ENCODE measurements at places on chromosomes 1 and 21.

- H3K27me3 ChIP-seq = no peaks in the 10 kb centered on the region
- no peaks in the 10 kb centered on the region for H3K4me1 ChIP-seq
- H3K27ac ChIP-seq = no peak overlapping the region
Observed at GRCh38 chr21:40187244-40187643, 320.0 kb downstream of the PCP4 start.

GRCh38 chr21:45405271-45405818, 380 bp downstream of the COL18A1 start:
- H3K27me3 ChIP-seq = no peaks in the 10 kb centered on the region
- H3K4me1 ChIP-seq = peaks cover 38% of the 10 kb centered on the region
- H3K4me3 ChIP-seq = peak overlapping the region; percentile 54

DNA sequence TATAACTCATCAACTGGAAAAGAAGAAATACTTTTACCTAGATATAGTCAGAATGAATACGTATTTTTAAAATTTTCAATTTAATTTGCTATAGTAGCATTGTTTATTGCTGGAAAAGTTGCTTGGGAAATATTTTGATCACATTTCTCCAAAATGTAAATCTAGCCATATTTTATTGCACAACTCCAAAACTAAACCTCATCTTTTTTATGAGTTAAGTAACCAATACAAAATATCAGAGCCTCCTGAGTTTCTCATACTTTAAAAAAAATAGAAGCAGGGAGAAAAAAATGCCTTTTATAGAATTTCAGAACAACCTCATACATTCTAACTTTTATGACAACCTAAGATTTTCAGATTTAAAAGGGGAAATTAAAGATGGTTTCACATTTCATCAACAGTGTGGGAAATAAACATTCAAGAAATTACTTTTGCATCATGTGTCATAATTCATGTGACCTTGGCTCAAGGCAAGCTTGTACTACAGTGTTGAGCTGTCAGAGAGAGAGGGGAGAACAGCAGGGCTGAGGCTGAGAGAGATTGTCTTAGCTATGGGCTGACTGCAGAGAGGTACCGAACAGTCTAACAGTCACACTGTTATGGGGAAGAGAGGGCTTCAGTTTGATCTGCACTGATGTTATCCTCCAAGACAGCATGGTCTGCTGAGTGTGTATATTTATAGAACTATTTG, 519.0 kb downstream of the LTN1 start:
- DNase-seq = no peak
- no peak overlapping the region for H3K4me3 ChIP-seq
- H3K27me3 ChIP-seq = no peaks in the 10 kb centered on the region
- no peak overlapping the region for H3K27ac ChIP-seq

DNA sequence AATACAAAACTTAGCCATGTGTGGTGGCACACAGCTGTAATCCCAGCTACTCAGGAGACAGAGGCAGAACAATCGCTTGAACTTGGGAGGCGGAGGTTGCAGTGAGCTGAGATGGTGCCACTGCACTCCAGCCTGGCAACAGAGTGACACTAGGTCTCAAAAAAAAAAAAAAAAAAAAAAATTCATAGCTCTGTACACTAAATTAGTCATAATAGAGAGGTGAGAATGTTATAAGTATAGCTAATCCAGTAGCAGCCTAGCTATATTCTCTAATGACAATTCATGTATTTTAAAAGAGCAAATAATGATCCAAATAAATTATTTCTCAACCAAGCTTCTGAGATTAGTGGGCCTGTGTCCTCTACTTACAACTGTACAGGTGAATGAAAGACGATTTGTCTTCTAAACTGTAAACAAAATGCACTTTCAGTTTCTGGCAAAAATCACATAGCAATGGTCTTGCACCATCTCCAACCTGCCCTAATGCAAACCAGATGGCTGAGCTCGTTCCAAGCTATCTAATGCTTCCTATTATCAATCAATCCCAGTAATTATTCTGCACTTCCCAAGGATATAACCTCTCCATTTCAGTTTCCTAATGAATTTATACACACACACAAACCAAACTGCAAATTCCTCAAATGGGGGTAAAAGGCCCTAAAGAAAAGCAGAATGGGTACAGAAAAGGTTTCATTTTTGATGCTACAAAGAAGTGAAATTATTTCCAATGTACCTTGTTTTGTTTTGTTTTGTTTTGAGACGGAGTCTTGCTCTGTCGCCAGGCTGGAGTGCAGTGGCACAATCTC, 56.5 kb downstream of the GATAD2B start:
- no peak overlapping the region for H3K4me3 ChIP-seq
- no peaks in the 10 kb centered on the region for H3K27me3 ChIP-seq
- no peak for DNase-seq
- H3K4me1 ChIP-seq = no peaks in the 10 kb centered on the region

- no peaks in the 10 kb centered on the region for H3K36me3 ChIP-seq
- H3K27ac ChIP-seq = no peak overlapping the region
- DNase-seq = no peak
- no peaks in the 10 kb centered on the region for H3K27me3 ChIP-seq
- H3K4me3 ChIP-seq = no peak overlapping the region
Observed at GRCh38 chr1:4636644-4637380, 17.6 kb upstream of the AJAP1 start.

DNA sequence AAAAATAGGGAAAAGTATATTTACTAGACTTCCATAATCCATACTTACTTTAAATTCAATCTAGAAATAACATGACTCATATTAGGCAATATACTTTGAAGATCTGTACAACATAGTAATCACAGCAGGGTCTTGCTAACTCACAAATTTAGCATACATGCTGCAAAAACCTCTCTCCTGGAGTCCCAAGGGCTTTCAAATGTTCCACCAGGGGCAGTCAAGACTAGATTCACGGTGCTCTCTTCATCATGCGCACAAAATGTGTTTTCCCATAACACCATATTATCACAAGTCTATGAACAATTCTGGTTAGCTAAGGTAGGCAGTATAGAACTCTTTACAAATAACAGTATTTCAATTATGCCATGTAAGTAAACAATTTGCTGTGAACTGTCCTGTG, 45.8 kb downstream of the SSX2IP start:
- no peaks in the 10 kb centered on the region for H3K27me3 ChIP-seq
- peaks cover 14% of the 10 kb centered on the region for H3K36me3 ChIP-seq
- H3K27ac ChIP-seq = no peak overlapping the region
- H3K4me1 ChIP-seq = no peaks in the 10 kb centered on the region
- no peak for DNase-seq
- H3K4me3 ChIP-seq = no peak overlapping the region

GRCh38 chr1:27166351-27166802, 11.5 kb upstream of the SLC9A1 start:
- no peaks in the 10 kb centered on the region for H3K36me3 ChIP-seq
- no peak overlapping the region for H3K27ac ChIP-seq
- H3K4me1 ChIP-seq = no peaks in the 10 kb centered on the region
- no peak for DNase-seq
- no peak overlapping the region for H3K4me3 ChIP-seq

GRCh38 chr1:225745273-225745672, 32.4 kb upstream of the SRP9 start:
- H3K4me3 ChIP-seq = no peak overlapping the region
- DNase-seq = no peak
- no peaks in the 10 kb centered on the region for H3K36me3 ChIP-seq
- no peaks in the 10 kb centered on the region for H3K27me3 ChIP-seq

DNA sequence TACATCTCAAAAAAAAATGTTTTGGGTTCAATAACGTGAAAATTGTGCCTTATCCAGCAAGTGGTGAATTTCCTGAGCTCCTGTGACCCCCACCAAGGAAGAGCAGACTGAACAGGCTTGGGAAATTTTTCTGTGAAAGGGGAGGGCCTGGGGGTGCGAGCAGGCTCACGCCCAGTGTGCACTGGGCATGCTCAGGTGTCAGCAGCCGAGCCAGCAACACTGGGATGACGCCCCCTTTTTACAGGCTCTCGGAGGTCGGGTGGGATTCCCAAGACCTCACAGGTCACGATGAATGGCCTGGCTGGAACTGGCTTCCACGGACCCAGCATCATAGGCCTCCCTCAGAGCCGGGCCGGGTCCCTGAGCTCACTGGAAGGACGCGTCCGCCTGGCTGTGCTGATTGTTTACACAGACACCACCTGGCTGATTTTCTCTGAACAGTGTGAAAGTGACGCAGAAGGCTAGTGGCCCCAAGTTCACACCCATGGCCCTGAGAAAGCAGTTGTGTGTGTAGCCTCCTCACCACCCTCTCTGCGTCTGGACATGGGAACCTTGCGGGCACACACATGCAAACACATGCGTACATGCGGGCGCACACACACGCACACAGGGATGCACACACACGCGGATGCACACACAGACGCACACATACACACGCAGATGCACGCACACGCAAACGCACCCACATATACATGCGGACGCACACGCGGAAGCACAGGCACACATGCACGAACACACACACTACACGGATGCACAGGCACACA, 9.2 kb downstream of the CSTB start:
- peaks cover 13% of the 10 kb centered on the region for H3K36me3 ChIP-seq
- H3K27ac ChIP-seq = peak overlapping the region; percentile 82
- H3K27me3 ChIP-seq = no peaks in the 10 kb centered on the region

- no peaks in the 10 kb centered on the region for H3K36me3 ChIP-seq
- H3K27me3 ChIP-seq = no peaks in the 10 kb centered on the region
Observed at GRCh38 chr1:160685266-160685665, 26.4 kb downstream of the CD48 start.

DNA sequence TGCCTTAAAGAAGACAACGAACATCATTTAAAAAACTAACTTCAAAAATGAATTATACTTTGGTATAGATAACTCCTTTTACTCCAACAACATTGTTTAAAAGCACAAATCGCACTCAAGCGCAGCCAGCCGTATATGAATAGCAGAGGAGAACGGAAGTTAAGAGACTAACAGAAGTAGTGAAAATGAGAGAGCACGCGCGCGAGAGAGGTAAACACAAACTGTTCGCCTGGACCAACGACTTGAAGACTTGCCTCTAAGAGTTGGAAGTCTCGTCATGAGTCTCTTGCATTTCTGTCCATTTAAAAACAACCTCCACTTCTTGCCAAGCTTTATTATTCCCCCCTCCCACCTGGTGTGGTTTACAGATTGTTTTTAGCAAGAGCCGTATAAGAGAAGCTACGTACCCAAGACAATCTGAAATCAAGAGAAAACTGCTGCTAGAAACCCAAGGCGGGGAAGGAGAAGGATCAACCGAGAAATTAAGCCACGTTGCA, 479 bp downstream of the SELENOF start:
- peak overlapping the region; percentile 72 for H3K4me3 ChIP-seq
- H3K36me3 ChIP-seq = peaks cover 29% of the 10 kb centered on the region
- H3K27ac ChIP-seq = peak overlapping the region; percentile 50
- peaks cover 13% of the 10 kb centered on the region for H3K4me1 ChIP-seq
- no peak for DNase-seq

- no peak overlapping the region for H3K27ac ChIP-seq
- peaks cover 76% of the 10 kb centered on the region for H3K36me3 ChIP-seq
- no peak for DNase-seq
- H3K27me3 ChIP-seq = no peaks in the 10 kb centered on the region
Observed at GRCh38 chr1:27993241-27993640, 33.5 kb downstream of the XKR8 start.

DNA sequence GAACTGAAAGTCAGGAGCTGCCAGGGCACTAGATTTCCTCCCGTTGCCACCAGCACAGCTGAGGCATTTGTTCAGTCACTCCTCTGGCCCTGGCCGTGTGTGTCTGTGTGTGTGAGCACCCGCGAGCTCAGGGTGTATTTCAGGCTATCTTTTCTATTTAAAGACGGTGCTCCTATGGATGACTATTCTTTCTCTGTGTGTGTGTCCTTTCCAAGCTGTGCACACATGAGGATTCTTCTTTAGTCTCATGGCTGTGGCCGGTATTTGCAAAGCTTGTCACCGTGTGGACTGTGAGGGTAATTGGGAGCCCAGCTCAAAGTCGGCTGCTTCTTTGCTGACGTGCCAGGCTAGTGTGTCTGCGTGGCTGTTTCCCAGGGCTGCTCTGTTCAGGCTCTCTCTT, 3.0 kb upstream of the KCND3 start:
- DNase-seq = no peak
- H3K27me3 ChIP-seq = peaks cover 46% of the 10 kb centered on the region
- H3K4me3 ChIP-seq = no peak overlapping the region
- H3K4me1 ChIP-seq = no peaks in the 10 kb centered on the region
- no peaks in the 10 kb centered on the region for H3K36me3 ChIP-seq

- no peaks in the 10 kb centered on the region for H3K27me3 ChIP-seq
- no peaks in the 10 kb centered on the region for H3K36me3 ChIP-seq
- H3K4me1 ChIP-seq = no peaks in the 10 kb centered on the region
- no peak within 1 kb of the TSS for H3K4me3 ChIP-seq
- DNase-seq = peak; percentile 53
Observed at GRCh38 chr1:1914971-1915692, at the start of gene CALML6. Gene CALML6, plus strand, starts transcription at chr1:1915260. Its CDS starts 21 bp downstream, at chr1:1915281.

DNA sequence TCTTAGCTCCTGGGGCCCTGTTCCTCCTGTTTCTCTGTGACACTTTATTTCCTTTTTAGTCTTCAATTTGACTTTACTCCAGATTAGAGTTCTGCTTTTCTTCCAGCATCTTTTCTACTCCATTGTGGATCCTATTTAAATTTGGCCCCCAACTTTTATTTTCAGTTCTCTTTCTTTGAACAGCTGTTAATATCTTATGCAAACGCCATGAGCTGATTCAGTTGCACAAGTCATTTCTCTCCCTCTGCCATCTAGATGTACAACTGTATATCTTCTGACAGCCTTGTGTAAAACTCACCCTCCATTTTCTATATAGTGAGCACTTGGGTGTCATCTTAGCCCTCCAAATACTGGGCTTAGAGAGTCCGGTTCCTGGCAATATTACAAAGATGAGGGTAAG, 42.2 kb downstream of the SPATA17 start:
- DNase-seq = no peak
- no peaks in the 10 kb centered on the region for H3K4me1 ChIP-seq
- no peak overlapping the region for H3K4me3 ChIP-seq
- no peaks in the 10 kb centered on the region for H3K36me3 ChIP-seq
- no peak overlapping the region for H3K27ac ChIP-seq
- no peaks in the 10 kb centered on the region for H3K27me3 ChIP-seq

DNA sequence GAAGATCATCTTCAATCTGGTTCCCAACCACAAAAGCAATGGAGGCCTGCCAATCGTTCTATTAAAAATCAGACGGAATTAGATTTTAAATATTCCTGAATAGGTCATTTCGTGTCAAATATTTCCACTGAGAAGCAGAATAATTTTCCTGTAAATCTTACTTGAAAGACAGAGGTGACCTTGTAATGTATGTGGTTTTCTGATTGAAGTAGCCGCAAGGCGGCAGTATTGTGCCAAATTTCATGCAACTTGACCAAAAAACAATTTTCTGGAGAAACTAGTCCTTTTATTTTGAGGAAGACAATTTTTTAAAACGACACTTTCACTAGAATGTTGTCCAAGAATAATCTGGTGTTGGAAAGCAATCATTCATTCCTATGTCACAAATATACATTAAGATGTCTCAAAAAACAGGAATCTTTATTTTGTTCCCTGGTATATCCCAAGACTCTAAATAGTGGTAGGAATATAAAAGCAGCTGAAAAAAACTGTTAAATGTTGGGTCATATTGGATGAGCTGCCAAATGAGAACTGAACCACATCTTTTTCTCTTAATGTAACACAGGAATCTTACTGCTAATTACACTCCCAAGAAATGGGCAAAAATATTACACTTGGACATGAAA, 33.6 kb downstream of the SPAG17 start:
- no peak for DNase-seq
- H3K4me3 ChIP-seq = no peak overlapping the region
- H3K36me3 ChIP-seq = no peaks in the 10 kb centered on the region
- H3K27ac ChIP-seq = no peak overlapping the region

- peaks cover 81% of the 10 kb centered on the region for H3K36me3 ChIP-seq
- H3K4me1 ChIP-seq = no peaks in the 10 kb centered on the region
- peak; percentile 66 for DNase-seq
- no peak overlapping the region for H3K4me3 ChIP-seq
Observed at GRCh38 chr21:46215436-46216131, 13.0 kb downstream of the LSS start.
